ENCODE measurements at places on chromosomes 7 and 10.

DNA sequence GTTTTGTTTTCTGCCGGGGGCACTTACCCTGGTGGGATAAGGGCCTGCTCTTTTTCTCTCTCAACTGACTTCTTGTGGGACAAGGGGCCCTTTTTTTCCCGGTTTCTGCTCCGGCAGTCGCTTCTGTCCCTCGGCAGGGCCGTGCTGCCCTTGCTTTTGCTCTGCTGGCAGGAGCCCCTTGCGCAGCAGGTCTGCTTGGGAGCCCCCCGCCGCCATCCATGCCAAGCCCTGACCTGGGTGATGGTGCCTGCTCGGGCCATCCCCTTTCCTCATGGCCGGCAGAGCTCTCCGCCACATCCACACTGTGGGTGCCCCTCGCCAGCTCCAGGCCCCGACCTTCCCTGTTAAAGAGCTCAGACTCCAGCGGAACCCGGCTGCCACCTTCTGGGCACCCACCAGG, 47.0 kb upstream of the ZNF32 start:
- no peak for DNase-seq

DNA sequence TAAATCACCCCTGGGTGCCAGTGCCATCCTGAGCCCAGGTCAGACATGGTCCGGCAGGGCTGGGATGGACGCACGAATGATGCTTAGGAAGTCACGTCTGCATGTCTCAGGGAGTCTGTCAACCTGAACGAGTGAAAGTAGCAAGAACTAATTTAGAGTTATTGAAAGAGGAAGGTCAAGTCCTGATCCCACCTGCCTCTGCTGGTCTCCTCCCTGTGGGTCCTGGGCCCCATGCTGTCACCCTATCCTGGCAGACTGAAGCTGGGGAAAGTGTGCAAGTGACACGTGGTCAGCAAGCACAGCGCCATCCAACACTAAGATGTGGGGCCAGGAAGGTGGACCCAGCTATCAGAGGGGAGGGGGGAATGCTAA, 26.1 kb upstream of the GRID1 start:
- DNase-seq = no peak

DNA sequence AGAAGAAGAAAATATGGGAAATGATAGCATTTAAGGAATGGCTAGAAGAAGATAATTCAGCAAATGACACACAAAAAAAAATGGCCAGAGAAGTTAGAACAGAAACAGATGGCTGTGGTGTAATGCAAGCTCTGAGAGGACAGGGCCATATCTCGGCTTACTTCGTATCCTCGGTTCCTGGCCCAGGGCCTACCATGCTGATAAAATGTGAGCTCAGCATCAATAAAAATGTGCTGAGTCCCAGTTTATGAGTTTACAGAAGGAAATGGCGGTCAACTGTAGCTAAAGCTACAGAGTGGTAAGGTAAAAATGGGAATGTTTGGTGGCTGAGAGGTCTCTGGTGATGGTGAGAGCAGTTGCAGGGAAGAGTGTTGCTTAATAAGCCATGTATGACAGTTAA, 40.8 kb downstream of the HBP1 start:
- no peak for DNase-seq

DNA sequence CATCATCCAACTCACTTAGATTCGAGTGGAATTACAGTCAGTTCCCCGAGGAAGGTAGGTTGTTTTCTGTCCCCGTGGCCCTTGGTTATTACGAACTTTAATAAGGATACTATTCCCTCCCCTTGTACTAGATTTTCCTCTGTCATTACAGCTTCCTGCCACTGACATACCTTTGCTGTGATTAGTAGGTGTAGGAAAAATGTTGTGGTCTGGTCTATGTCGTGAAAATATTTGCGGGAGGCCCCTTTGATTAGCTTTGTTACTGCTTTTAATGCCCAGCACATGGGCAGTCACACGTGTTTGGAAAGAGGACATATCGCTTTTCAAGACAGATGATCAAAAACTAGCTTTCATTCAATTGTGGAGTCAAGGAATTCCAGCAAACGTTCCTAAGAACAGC, 92.2 kb downstream of the GATA3 start:
- DNase-seq = no peak

DNA sequence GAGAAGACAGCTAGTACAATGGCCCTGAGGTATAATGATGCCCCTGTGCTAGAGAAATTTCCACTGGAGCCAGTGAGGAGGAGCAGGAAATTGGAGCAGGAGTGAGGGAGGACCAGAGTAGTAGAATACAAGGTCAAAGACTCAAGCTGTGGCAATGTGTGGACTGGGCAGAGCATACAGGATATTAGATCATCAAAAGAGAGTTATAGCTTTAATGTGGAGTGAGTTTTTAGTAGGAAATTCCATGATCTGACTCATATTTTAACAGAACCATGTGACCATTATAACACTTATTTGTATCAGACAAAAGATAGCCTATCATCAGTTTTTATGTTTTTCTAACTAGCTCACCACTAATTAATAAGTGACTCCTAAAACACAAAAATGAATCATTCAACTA, 154.1 kb downstream of the DGKB start:
- DNase-seq = no peak

DNA sequence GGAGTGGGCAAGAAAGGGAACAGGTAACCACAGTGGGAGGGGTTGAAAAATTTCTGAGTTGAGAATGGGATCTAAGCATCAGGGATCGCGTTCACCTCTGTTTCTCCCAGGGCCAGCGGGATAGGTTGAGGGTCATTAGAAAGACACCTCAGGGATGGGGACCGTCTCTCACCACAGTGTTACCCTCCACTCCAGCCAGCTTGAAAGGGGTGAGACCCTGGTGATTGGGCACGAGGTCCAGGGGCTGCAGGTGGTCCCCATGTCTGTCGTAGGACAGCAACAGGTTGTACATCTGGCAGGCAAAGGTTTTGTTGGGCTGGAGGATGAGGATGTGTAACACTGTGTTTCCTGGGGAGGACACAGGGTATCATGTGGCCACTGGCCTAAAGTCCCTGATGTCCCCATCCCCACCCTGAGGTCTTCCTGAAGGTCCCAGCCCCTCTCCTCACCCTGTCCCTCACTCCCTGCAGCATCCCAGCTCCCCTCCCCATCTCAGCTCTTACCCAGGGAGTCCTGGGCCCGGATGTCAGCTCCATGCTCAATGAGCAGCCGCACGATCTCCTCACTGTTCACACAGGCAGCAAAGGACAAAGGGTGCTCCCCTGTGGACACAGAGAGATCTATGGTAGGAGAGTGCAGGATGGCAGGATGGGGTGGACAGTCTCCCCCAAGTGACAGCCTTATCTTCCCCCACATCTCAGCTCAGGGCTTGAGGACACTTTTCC, 9.1 kb downstream of the TRPV6 start:
- DNase-seq = no peak

- no peak for DNase-seq
These were observed 105.3 kb upstream of the TPK1 start for GRCh38 chr7:144941127-144941526.

GRCh38 chr7:101163279-101164070, 1.9 kb downstream of the VGF start:
- no peak for DNase-seq

DNA sequence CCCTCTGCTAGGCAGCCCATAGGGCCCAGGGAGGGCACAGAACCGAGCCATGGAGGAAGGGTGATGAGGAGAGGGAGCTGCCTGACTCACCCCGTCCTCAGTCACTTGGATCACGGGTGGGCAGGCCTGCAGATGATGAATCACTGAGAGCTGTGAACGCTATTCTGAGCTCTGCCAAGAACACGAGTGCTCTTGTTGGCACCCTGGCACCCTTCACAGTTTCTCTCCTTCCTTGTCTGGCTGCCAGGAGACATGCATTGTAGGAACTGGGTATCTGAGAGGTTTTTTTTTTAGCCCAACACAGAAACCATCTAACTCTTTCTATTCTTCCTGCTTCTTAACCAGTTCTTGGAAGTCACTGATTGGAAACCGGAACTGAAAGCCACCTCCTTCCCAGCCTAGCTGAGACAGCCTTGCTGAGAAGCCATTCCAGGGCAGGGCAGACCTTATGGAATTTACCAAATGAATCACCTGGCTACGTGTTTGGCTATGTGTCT, 82.1 kb downstream of the SLC37A3 start:
- peak; percentile 31 for DNase-seq

DNA sequence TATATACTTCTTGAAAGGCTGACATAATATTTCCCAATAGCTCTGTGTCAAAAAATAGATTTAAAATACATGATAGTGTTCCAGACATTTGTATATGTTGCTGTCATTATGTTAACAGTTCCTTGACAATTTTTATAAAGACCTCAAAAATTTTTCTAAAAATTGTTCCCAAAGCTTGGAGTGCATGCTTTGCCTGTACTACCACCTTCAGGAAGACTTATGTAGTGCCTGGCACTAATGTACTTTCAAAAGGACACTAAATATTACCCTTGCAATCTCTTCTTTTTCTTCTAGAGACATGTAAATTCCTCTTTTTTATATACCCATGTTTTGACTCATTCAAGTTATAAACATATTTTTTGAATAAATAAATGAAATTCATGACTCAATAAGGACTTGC, 48.0 kb upstream of the SP8 start:
- DNase-seq = no peak

- DNase-seq = no peak
These were observed 105.4 kb downstream of the ITIH5 start for GRCh38 chr10:7561216-7561893.

DNA sequence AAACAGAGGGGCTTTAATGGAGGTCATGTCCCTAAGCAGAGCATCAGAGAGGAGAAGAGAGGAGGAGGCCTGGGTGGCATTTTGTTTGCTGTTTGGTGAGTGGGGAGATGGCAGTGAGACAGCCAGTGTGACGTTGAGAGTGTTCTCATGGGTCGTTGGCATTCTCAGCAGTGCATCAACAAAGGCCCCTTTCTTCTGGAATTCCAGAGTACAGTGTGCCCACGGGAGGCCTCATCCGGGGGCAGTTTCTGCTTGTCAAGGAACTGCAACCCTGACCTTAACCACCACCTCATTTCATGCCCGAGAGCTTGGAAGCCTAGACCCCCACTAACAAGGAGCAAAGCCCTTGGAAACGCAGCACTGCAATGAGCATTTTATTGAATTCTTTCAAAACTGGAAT, 92.9 kb downstream of the CELF2 start:
- no peak for DNase-seq

- DNase-seq = peak; percentile 3
These were observed 825 bp downstream of the ADRB1 start for GRCh38 chr10:114044247-114045135.

GRCh38 chr7:66950763-66951162, 29.7 kb downstream of the TMEM248 start:
- no peak for DNase-seq

GRCh38 chr7:32507414-32507813, 12.1 kb downstream of the AVL9 start:
- no peak for DNase-seq

DNA sequence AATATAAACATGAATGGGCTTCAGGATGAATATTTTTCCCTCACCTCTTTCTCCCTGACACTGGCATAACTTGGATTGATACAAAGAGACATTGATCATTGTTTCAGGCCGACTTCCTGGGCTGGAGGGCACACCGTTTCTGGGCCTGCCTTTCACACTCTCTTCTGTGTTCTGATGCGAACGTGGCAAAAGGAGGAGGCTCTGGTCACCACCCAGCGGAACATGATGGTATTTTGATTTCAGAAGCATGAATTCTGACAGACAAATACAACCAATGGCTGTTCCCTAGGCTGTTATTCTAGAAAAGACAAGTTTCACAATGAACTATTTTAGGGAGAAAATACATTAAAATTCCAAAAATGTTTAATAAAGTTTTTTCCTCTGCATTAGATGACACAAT, 534.5 kb upstream of the MKI67 start:
- DNase-seq = no peak

DNA sequence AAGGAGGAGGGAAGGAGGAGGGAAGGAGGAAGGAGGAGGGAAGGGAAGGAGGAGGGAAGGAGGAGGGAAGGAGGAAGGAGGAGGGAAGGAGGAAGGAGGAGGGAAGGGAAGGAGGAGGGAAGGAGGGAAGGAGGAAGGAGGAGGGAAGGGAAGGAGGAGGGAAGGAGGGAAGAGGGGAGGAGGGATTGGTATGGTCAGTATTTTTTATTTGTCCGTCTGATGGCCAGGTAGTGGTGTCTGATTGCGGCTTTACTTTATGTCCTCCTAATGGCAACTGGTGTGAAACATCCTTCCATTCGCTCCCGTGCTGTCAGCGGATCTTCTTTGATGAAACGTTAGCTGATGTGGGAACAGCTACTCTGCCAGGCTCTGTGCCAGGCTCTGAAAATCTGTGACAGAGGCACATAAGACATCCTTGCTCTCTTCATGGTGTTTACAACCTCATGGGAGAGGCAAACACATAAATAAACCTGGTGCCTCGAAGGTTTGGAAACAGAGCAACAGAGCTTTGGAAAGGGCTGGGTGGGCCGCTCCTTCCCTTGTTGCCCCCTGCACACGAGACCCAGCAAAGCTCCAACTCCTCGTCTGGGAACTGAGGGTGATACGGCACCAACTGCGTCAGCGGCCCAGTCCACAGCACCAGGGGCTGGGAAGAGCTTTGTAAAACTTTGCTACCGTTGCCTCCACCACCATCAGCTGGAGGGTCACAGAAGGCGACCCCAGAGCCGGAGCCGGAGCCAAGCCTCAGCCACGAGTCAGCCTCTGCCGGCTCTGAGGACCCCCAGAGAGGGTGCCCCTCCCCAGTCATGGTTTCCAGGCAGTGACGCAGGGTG, 40.3 kb downstream of the PDGFA start:
- DNase-seq = no peak

- DNase-seq = no peak
These were observed 474.7 kb upstream of the SEMA3A start for GRCh38 chr7:84669177-84669732.

DNA sequence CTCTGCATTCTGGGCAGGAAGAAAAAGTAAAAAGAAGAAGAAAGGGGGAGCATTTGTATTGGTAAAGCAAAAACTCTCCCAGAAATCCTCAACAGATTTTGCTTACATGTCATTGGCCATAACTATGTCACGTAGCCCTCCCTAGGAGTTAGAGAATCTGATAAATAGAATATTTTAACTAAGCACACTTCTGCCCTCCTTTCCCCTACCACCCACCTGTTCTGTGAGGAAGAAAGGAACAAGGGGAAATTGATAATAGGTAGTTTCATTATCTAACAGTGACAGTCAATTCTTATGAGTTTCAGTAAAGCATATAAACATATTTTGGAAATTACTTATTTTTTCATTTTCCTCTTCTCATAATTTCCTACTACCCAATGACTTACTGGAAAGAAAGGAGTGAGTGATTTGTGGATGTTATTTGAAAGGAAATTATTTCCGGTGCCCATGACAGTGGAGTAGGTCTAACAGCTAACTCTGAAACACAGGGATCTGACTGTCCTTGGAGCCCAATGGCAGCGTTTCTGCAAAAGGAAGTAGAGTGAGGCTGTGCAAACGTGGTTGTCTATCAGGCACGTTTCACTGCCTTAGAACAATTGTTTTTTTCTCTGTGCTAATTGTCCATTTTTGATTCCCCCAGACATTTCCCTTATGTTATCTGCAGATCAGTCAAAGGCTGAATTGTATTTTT, 128.6 kb upstream of the MDFIC start:
- no peak for DNase-seq

- no peak for DNase-seq
These were observed 89.8 kb upstream of the SAMD8 start for GRCh38 chr10:75021379-75022249.

Data from activated CD4-positive, alpha-beta T cell treated with anti-CD3 and anti-CD28 coated beads, Interleukin-2, amount 50 U/mL, for 48 hours (primary cell).